SK-N-MC (cell line): ENCODE measurements at places on chromosomes 6 and 20.
A peak's percentile ranks its signal among the peaks of the same experiment; 100 is the strongest.

DNA sequence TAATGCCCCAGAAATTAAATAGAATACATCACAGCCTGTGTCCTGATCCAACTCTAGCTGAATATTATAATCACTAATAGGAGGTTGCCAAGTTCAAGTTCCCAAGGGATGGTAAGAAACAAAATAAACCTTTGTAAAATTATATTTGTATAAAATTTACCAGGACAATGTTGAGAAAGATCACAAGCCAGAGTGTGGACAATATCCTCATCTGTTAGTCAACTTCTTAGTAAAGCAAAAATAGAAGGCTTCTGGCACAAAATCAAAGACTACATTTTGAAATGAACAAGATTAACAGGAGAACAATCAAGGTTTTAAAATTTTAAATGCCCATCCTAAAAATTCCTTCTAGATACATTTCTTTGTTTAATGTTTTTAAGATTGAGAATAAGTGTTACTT lies 290.4 kb upstream of the HSF2 start:
- no peak for DNase-seq

- DNase-seq = no peak
Observed at GRCh38 chr20:21618759-21619416, 86.6 kb upstream of the PAX1 start.

- DNase-seq = no peak
Observed at GRCh38 chr6:131129689-131130553, 5.3 kb upstream of the AKAP7 start.

- peak; percentile 78 for DNase-seq
Observed at GRCh38 chr6:19413323-19413722, 423.8 kb upstream of the ID4 start.

DNA sequence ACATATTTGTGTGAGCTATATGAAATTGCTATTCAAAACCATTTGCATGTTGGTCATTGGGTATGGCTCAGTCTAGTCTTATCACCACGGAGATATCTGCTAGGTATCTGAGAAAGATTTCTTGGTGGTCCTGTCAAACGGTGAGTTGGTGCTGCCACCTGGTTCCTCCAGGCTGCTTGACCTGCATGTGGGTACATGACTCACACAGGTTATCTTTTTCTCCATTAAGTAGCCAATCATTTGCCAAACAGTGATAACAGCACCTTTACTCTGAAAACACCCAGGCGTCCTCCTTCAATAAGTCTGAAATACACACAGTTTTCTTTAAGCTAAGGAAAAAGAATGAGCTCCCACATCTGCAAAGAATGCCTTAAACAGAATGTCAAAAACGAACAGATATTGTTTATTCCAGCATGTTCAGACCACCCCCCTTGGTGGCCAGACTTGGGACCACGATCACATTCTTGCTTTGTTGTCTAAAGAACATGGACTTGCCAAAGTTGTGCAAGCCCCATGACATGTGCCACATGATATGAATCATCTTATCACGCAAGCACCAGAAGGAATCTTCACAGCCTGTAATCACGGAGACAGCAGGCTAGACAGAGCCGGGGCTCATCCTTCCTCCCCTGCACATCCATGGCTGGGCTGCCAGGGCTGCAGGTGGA lies 200.7 kb upstream of the THBS2 start:
- no peak for DNase-seq

DNA sequence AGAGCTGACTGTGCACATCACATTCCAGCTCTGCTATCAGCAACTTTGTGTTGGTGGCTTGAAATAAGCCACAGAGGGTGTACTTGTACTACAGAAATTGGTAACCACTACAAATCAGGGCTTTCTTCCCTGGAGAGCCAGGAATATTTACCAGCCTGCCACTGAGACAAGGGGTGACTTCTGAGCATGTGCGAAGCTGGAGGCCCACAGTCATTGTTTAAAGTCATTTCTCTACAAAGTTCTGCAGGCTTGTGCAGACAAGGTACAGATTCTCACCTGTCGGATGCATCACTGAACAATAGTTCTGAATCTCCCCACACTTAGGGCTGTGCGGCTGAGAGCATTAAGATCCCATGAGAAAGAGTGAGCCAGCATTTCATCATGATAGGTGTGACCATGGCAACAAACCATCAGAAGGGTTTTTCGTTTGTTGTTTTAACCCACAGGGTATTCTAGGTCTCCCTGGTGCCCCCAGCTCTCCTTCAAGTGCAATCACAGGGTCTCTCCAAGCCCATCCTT lies 292.8 kb downstream of the CDC5L start:
- no peak for DNase-seq

- no peak for DNase-seq
Observed at GRCh38 chr20:11712639-11713160, 205.0 kb upstream of the BTBD3 start.

DNA sequence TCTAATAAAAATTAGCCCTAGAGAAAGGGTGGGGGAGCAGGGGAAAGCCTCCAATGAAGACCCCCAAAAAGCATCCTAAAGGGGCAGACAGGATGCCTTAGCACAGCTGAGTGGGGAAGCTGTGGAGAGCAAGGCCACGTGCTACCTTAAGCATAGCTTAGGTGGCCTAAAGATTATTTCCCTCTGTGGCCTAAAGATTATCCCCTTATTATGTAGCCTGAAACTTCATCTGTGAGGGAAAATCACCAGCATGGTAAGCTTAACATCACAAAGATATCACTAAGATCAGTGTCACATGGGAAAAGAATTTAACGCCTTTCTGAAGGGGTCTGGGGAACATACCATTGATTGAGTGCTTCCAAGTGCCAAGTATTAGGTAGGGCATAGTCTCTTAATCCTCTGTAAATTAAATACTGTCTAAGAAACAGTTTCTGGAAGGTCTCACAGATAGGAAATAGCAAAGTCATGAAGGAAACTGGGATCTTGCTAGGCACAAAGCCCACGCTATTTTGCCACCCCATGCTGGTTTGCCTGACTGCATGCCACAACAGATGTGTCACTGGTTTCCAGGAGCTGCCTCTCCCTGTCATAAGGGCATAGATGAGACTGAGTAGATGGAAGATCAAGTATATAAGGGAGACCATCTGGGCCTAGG lies 170.0 kb downstream of the HACE1 start:
- no peak for DNase-seq

DNA sequence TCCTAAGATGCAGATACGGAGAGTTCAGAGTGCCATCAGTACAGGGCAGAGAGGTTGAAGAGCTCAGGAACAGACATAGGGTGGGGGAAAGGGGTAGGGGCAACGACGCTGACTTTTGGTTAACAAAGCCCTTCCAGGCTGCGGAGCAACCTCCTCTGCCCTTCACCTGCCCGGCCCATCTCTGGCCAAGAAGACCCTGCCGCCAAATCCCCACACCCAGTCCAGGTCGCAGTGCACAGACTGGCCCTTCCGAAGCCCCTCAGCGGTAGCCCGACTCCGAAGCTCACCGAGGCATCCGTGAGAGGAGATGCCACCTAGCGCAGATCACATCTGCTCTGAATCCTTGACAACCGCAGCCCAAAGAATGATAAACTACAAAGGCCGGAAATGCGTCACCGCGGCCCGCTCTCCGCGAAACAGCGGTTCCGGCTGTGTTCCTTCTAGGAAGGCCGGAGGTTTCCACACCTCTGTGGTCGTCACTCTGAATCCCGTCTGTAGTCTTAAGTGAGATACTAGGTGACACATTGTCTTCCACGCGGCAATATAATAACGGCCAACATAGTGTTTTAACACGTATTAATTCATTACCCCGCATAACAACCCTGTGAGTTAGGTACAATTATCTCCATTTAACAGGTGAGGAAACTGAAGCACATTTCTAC lies at the start of gene ZSCAN23:
ZSCAN23 (minus strand) TSS at position 380 of the 662 bp plus-strand sequence. CDS start 7,225 bp downstream, outside the sequence.
- peak; percentile 42 for DNase-seq

- DNase-seq = no peak
Observed at GRCh38 chr6:69340196-69340595, 456.6 kb downstream of the LMBRD1 start.

GRCh38 chr6:16723402-16723801 lies 37.9 kb downstream of the ATXN1 start:
- DNase-seq = no peak

GRCh38 chr6:5295623-5296022 lies 34.3 kb downstream of the FARS2 start:
- no peak for DNase-seq

DNA sequence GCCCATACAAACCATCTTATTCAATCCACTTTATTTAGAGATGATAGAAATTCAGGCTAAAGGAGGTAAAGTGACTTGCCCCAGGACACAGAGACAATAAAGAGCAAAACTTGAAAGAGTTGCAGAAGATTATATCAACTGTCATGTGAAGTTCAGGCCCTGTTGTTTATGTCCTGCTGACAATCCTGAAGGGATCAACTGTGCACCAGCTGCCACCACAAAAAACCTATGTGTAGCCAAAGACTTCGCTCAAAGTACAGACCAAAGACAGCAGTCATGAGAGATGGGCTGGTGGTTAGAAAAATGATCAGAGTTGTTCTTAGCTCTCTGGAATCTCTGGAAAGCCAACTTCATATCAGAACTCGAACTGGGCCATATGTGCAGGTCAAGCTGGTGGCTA lies 16.0 kb upstream of the CITED2 start:
- no peak for DNase-seq

DNA sequence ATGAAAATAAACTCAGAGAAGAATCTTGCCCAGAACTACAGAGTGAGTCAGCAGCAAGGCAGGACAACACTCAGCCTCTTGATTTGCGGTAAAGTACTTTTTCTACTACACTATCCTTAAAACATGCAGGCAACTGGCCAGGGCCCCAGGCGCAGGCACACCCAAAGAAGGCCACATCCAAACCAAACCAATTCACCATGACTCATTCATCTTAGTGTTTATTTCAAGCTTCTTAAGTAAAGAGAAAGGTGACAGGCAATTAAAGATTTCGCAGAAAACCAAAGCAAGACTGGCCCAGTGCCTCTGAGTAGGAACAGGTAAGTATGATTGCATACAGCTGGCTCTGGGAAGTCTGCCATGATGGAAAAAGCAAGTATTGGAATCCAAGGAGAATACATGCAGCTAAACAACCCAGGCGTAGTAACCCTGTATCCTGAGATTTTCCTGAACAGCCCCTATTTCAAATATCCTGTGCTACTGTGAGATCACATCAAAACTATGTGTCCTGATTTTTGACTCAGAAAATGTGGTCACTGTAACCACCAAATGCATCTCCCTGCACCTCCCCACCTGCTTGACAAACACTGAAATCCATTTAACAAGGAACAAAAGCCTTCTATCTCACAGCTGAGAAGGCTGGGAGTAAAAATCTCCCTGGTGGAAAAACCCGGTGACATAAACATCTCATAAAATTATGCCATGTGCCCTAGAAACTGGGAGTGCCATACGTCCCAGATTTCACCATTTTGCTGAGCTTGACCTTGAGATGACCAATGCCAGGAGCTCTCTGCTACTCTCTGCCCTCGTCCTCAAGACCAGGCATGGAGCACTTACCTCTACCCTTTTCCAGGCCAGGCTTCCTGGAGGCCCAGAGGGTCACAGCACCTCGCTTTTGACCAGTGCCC lies 12.4 kb downstream of the WFDC3 start:
- no peak for DNase-seq

DNA sequence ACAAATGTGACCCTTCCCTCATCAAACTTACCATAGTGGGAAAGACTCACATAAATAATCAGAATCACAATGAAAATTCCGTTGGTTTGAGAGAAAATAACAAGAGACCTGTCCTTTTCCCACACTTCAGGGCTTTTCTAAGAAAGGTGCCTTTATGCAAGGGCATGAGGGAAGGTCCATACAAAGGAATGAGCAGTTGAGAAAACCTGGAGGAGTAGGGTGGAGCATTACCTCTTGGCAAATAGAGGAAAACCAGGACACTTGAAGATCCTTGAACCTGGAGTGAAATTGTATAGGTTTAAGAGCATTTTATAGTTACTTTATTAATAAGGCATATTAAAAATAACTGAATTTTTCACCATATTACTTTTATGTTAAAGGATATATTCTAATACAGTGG lies 54.3 kb downstream of the UBR2 start:
- DNase-seq = no peak

DNA sequence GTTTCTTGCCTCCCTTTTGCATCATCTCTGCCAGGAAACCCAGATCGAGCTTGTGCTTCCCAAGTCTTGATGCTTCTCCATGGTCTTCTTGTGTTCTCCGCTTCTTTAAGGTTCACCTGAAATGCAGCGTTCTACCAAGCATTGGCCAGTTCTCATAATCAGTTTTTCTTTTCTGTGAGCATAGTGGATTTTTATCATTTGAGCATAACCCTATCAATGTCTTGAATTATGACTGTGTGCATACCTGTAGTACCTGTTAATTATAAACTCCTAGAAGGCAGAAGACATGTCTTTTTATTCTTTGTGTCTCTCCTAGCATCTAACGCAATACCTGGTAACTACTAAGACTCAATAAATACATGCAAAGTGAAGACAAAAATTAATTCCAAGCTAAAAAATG lies 804.4 kb upstream of the FLRT3 start:
- no peak for DNase-seq

- DNase-seq = no peak
Observed at GRCh38 chr20:4656491-4656890, 65.2 kb upstream of the PRND start.

GRCh38 chr6:83952830-83953229 lies 80.7 kb upstream of the MRAP2 start:
- DNase-seq = no peak

GRCh38 chr20:32496811-32497533 lies 88.2 kb downstream of the NOL4L start:
- no peak for DNase-seq

GRCh38 chr6:15362274-15363160 lies 116.6 kb downstream of the JARID2 start:
- DNase-seq = no peak

DNA sequence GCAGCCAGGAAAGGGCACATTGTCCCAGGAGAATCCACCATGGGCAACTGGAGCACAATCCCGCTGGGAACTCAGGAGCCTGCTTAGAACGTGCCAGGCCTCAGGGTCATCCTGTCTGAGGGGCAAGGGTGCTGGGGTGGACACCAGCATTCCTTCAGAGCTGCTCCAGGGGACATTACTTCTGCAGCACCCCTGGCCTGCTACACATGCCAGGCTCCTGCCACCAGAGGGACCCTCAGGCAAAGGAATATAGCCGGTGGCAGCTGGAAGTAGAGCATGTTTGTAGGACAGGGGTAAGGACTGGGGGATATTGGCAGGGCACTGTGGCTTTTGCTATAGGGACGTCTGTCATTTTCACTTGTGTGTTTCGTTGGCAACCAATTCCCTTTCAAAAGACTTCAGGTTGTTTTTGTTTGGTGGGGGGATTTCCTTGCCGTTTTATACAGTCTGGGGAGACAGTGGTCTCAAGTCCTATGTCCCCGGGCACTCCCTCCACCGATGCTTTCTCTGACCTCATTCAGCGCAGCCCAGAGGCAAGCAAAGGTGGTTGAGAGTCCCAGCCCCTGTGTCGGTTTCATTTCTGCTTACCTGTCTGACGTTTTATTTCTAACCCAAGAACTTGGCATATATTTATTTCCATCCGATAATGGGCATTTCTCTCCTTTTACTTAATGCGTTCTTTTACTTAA lies 130.8 kb downstream of the JPH2 start:
- DNase-seq = no peak

GRCh38 chr6:138824482-138825144 lies 28.7 kb downstream of the ECT2L start:
- DNase-seq = no peak

GRCh38 chr6:98640366-98640765 lies 194.0 kb upstream of the POU3F2 start:
- no peak for DNase-seq
